Activated CD8-positive, alpha-beta T cell treated with anti-CD3 and anti-CD28 coated beads for 36 hours (primary cell): ENCODE measurements at places on chromosomes 1 and 21. TPM values are rescaled to one million over a fixed set of nuclear protein-coding genes. Genes with fewer than 3 reads are reported as not detected.

The ADGRL2 gene
- not detected for total RNA-seq

The CD160 gene
- total RNA-seq = 13.6 TPM

The CD5L gene
- total RNA-seq = not detected

The KRTAP19-3 gene
- not detected for total RNA-seq

The LIN28A gene
- not detected for total RNA-seq

DNA sequence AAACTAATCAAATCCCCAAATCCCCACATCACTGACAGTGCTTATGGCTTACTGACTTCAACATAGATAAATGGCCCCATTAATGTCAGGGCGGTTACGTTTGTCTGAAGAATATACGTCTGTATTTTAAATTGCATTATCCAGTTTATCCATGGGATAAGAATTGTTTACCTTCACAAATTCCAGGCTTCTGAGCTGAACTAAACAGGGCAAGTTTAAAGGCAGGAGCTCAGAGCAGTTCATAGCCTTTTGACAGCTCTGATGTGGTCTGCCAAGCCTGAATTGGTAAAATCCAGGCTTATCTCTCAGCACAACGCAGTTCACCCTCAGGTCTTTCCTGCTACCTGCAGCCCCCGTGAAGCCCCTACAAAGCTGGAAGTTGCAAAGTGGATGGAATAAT, 79.5 kb upstream of the GREM2 start:
- H3K27ac ChIP-seq = no peak overlapping the region
- no peak overlapping the region for H3K4me3 ChIP-seq
- H3K36me3 ChIP-seq = no peaks in the 10 kb centered on the region
- H3K27me3 ChIP-seq = peaks cover 1% of the 10 kb centered on the region
- no peak for DNase-seq

GRCh38 chr1:162033428-162033827, 9.8 kb upstream of the OLFML2B start:
- DNase-seq = no peak
- H3K4me3 ChIP-seq = no peak overlapping the region

- DNase-seq = no peak
- peaks cover 23% of the 10 kb centered on the region for H3K4me1 ChIP-seq
- peaks cover 62% of the 10 kb centered on the region for H3K27me3 ChIP-seq
- H3K27ac ChIP-seq = no peak within 1 kb of the TSS
- no peak within 1 kb of the TSS for H3K4me3 ChIP-seq
Measured at GRCh38 chr1:229434005-229434640, at the start of gene ACTA1. TSS of gene ACTA1 (minus strand) at chr1:229434094. CDS start at chr1:229433115, 979 bp downstream.

DNA sequence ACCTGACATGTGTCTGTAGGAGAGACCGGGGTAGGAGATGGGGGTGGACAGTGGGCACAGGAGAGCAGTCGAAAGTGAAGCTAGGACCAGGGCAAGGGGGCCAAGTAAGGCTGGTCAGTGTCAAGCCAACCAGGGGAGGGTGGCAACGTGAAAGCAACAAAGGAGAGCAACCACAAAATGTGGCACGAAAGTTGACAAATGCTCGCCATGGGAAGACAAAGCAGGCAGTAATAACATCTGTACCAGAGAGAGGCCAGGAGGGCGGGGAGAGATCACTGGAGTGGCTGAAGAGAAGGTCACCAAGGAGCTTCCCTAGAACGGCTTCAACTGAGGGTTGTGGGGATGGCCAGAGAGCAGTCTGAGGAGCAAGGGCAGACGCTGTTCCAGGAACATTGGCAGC, 17.0 kb downstream of the QSOX1 start:
- no peaks in the 10 kb centered on the region for H3K4me1 ChIP-seq
- H3K4me3 ChIP-seq = no peak overlapping the region
- H3K36me3 ChIP-seq = no peaks in the 10 kb centered on the region
- H3K27me3 ChIP-seq = no peaks in the 10 kb centered on the region
- DNase-seq = no peak

DNA sequence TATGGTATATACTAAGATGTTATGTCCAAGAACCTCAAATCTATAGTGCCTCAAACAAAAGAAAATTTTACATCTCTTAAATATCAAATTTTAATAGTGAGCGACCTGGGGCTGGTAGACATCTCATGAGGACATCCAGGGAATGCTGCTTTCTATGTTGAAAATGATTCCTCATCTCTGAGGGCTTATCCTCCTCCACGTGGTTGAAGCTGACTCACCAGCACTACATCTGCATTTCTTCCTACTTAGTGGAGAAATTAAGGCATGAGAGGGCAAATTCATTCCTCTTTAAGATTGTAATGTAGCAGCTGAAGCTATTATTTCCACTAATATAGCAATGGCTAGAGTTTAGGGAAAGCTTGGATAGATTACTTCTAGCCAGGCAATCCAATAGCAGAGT, 529.5 kb downstream of the COL11A1 start:
- no peak overlapping the region for H3K4me3 ChIP-seq
- no peaks in the 10 kb centered on the region for H3K36me3 ChIP-seq
- H3K4me1 ChIP-seq = no peaks in the 10 kb centered on the region
- no peak overlapping the region for H3K27ac ChIP-seq

DNA sequence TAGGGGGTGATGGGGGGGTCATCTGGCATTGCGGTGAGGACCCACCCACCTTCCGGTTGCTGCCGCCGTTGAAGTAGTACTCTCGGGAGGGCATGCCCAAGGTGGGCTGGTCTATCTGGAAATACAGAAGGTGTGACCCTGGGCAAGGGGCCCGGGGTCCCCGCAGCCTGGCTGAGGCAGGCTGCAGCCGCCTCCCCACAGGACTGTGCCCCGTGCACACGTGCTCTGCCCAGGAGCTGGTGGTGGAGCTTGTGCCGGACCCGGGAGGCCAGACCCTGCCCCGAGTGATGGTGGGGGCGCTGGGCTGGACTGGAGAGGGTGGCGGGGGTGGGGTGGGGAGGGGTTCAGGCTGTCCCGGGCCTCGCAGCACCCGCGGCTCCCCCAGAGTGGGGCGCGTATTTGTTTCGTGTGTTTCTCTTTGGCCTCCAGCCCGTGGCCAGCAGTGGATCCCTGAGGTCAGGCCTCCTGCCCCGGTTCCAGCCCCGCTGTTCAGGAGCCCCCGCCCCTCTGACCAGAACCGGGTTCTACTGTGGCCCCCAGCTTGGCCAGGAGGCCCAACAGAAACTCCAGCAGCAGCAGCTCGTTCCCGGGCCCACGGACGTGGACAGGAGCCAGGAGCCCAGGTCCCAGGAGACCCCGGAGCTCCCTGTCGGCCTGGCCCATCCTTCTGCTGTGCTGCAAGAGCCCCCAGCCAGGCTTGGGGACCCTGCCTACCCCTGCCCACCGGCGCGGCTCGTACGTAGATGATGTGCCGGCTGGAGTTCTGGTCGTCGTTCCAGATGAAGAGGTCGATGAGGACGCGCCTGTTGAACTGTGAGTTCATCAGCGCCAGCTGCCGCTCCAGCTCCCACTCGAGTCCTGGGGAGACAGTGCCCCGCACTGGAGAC, 19.2 kb downstream of the PRXL2B start:
- H3K27me3 ChIP-seq = no peaks in the 10 kb centered on the region
- H3K27ac ChIP-seq = no peak overlapping the region
- H3K36me3 ChIP-seq = no peaks in the 10 kb centered on the region
- H3K4me3 ChIP-seq = no peak overlapping the region
